Fibroblast of upper back skin (primary cell): ENCODE measurements at places on chromosomes 5 and 9.

- DNase-seq, result no peak
These were observed 711 bp downstream of the PGGT1B start for GRCh38 chr5:115262011-115262320.

- DNase-seq, result no peak
These were observed 22.1 kb downstream of the MCIDAS start for GRCh38 chr5:55205001-55205400.

DNA sequence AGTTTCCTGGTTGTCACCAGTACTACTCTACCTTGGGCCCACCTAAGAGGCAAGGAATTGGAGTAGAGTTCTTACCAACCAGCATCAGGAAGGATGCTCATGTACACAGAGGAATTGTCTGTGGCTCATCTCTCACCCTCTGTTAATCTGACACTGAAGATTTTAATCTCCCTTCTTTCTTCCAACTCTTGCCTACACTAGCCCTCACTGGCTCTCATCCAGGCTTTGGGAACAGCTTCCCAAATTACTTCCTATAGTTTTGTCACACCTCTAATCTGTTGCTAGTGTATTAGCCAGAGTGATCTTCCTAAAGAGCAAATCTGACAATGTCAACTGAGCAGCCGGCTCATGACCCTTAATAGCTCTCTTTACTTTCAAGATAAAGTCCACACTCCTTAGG, 218.7 kb upstream of the TRIM32 start:
- no peak for DNase-seq

DNA sequence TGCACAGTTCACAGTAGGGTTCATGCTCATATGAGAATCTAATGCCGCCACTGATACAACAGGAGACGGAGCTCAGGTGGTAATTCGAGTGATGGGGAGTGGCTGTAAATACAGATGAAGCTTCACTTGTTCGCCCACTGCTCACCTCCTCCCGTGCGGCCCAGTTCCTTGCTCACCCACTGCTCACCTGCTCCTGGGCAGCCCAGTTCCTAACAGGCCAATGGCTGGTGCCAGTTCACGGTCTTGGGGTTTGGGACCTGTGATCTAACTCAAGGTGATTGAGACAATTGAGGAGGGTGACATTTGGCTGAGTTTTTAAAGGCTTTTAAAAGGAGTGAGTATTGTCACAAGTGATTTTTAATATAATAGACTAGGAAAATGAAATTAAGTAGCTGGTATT, 45.4 kb downstream of the RAD23B start:
- no peak for DNase-seq

- DNase-seq, result no peak
These were observed 25.4 kb upstream of the NR3C1 start for GRCh38 chr5:143428738-143429420.

GRCh38 chr9:123111427-123112014, 78.1 kb downstream of the GPR21 start:
- DNase-seq, result no peak

GRCh38 chr9:129643706-129644105, 1.8 kb upstream of the ASB6 start:
- DNase-seq, result no peak

DNA sequence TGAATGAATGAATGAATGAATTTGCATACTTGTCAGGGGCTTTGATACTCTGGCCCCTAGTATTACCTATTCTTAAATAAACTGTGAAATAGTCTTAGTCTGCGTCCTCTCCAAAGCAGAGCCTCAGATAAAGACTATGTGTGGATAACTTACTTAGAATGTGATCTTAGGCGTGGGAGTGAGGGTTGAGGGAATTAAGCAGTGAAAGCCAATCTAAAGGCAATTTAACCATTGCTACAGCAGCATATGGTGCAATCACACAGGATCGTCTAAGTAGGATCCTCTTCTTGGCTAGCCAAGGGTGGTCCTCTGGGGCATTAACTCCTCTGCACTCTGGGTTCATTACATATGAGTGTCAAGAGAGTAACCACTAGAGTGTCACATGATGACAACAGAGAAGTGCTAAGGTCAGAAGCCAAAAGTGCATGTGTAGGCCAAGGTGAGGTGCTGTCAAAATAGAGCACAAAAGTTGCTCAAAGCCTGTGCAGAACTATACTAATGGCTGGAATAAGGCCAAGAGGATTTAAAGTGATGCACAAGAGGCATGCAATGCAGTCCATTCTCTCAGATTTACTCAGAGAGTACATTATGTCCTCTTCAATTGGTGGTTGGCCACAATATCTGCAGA, 274.4 kb upstream of the SEMA6A start:
- no peak for DNase-seq

- DNase-seq, result no peak
These were observed 64.0 kb downstream of the DPYSL3 start for GRCh38 chr5:147445917-147446316.

DNA sequence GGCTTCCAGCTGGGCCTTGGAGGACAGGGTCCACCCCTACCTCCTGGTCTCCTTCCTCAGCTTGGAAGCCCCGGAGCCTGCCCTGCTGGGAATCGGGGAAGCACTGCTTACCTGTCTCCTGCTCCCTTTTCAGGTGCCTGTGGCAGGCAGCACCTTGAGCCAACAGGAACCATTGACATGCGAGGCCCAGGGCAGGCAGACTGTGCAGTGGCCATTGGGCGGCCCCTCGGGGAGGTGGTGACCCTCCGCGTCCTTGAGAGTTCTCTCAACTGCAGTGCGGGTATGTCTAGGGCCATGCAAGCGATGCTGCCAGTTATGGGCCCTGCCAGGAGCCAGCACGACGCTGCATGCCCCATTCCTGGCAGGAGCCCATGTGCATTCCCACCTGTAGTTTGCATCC, 3.8 kb upstream of the CACFD1 start:
- DNase-seq, result no peak

GRCh38 chr9:34405719-34406118, 29.0 kb upstream of the MYORG start:
- DNase-seq, result peak; percentile 22

DNA sequence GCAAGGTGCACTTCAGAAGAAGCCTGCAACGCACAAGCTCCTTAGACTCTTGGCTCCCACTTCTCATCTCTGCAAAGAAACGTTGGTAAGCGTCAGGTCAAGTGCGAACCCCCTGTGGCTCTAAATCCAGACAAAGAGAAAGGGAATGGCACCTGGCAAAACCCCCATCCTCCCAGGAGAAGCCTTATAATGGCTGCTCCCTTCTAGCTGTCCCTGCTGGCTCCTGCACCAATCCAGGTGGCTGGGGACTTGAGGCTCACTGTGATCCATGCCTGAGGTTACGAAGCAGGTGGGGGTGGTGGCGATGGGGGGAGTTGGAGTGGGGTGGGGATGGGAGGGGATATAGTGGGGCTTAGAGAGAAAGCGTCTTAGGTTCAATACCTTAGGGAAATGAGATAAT, 272.8 kb downstream of the DENND1A start:
- no peak for DNase-seq

DNA sequence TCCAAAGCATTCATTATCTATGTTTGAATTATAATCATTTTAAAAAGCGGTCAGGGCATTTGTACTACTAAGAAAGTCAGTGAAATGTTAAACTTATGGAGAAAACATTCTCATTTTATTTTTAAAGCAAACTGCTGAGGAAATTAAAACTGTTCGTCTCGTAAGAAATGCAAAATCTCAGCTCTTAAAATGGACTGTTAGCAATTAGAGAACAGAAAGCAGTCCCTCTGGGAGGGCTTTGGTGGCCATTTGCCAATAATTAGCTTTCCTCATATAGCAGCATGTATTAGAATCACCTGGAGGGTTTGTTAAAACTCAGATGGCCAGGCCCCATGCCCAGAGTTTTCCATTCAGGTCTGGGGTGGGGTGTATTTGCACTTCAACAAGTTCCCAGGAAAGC, 120.7 kb upstream of the RASEF start:
- DNase-seq, result no peak

DNA sequence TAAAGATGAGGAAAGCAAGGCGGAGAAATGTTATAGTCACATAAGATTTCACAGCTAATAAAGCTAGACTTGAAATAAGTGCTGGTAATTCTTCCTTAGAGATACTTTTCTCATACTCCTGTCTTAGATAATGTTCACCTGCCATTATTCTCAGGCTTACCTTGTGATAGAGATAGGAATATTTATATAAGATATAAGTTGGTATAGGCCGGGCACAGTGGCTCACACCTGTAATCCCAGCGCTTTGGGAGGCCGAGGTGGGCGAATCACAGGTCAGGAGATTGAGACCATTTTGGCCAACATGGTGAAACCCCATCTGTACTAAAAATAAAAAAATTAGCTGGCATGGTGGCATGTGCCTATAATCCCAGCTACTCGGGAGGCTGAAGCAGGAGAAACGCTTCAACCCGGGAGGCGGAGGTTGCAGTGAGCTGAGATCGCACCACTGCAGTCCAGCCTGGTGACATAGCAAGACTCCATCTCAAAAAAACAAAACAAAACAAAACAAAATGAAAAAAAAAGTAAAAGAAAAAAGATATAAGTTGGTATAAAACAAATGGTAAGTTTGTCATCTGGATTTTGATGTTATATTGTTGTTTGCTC, 1918.4 kb downstream of the MAT2B start:
- DNase-seq, result no peak

- no peak for DNase-seq
These were observed 13.1 kb downstream of the LPCAT1 start for GRCh38 chr5:1510631-1511030.
